ENCODE measurements at places on chromosomes 7 and 10.

- DNase-seq = no peak
These were observed 2.0 kb upstream of the HOXA3 start for GRCh38 chr7:27154369-27154768.

GRCh38 chr7:95469848-95470247, 15.9 kb upstream of the ASB4 start:
- DNase-seq = no peak

- DNase-seq = no peak
These were observed 1.0 kb downstream of the TNS3 start for GRCh38 chr7:47580811-47581331.

- DNase-seq = peak; percentile 41
These were observed 329.5 kb upstream of the MEOX2 start for GRCh38 chr7:16015981-16016380.

DNA sequence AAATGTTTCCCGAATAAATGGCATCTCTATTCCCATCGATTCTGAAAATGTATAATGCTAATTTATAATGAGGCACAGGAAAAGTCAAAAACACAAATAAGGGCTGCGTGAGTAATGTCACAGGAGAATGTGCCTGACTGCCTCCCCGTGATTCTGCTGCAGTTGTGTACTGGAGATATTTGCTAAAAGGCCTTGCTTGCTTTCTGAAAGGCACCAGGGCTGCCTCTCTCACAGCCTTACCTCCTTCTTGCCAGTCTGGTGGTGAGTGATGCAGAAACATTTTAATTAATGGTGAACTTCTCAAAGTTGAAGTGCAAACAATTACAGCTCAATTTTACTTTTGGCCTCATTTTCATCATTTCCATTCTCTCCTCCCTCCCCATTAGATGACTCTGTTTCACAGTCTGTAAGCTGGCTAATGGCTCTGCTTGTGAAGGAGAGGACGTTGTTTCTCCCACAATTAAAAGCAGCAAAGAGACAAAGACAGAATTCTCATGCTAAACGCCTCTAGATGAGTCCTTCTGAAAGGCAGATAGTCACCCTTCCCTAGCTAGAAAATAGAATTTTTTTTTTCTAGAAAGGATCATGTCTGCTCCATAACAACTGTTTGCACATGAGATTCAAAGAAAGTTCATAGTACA, 377.6 kb downstream of the MDFIC start:
- no peak for DNase-seq

GRCh38 chr7:36497775-36498174, 108.1 kb downstream of the ANLN start:
- DNase-seq = no peak

- no peak for DNase-seq
These were observed 475.3 kb upstream of the C7orf33 start for GRCh38 chr7:148115308-148115707.

DNA sequence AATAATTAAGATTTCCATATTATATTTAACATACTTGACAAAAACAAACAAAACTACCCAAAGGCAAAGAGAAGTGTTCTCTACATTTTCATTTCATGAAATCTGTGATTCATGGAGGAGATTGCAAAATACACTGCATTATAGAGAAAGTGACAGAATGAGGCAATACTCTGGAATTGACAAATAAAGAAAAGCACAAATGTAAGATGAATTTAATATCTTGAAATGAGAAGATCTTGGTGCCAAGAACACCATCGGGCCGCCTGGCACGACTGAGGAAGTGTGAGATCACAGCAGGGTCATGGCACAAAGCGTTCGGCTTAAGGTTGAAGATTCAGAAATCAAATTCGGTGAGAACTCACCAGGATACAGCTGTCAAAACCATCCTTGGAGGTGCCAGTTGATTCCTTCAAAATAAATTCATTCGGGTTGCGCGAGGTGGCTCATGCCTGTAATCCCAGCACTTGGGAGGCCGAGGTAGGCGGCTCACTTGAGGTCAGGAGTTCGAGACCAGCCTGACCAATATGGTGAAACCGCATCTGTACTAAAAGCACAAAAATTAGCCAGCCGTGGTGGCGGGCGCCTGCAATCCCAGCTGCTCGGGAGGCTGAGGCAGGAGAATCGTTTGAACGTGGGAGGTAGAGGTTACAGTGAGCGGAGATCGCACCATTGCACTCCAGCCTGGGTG, 174.0 kb upstream of the PFKP start:
- no peak for DNase-seq

DNA sequence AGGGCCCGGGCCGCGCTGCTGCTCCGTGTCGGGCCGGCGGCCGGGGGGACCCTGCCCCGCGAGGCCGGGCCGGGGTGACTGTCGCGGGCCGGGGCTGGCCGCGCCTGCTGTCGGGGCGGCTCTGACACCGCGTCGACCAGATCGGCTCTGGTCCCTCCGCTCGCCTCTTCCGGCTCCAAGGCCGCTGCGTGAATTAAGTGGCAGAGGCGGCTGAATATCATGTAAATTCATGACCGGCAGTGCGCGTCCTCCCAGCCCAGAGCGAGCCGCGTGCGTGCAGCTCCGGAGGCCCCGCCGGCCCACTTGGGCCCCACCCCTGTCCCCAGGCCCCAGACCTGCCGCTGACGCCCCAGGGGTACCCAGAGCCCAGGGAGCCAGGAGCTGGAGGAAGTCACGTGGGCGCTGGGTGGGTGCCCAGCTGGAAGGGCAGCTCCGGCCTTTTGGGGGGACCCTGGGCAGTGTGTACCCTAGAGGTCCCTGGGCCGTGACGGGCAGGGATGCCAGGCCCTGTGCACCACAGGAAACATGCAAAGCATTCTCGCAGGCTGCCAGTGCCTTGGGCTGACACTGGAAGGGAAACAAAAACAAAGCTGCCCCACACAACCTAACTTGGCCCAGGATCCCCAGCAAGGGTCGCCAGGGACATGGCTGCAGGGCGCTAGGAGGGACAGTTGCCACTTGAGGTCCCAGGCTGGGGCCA, 584.0 kb upstream of the MKI67 start:
- DNase-seq = no peak

DNA sequence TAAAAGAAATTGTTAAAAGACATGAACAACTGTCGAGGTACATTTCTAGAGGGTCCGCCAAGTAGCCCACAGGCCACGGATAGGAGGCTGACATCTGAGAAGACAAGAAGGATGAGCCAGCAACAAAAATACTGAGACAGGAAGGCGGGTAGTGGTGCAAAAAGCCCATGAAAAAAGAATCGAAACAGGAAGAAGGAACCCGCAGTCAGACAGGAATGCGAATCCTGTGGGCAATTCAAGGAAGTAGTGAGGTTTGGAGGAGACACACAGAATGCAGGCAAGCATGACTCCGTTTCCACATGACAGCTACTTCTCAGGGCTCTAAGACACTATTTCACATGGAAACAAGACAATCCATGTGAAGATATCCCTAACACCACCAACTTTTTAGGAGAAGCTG, 125.2 kb downstream of the DOCK4 start:
- peak; percentile 32 for DNase-seq

GRCh38 chr10:124236816-124237215, 143.4 kb upstream of the CHST15 start:
- no peak for DNase-seq

DNA sequence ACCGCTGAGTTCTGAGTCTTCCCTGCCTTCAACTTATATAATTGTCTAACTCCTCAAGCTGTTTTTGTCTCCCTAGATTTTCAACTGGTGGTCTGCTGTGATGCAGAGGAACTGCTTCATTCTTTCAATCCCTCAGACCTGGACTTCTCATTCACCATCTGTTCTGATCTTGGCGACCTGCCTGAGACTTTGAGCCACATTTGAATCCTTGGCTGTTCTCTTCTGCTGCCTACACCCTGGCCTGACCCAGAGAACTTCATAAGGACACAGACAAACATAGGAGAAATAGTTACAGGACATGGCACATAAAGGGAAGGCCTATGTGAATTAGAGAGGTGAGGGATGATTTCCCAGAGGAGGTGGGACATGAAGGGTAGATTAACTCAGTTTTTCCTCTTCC, 326.7 kb downstream of the PTEN start:
- peak; percentile 23 for DNase-seq

- no peak for DNase-seq
These were observed 568 bp downstream of the PRSS2 start for GRCh38 chr7:142771353-142771723.

DNA sequence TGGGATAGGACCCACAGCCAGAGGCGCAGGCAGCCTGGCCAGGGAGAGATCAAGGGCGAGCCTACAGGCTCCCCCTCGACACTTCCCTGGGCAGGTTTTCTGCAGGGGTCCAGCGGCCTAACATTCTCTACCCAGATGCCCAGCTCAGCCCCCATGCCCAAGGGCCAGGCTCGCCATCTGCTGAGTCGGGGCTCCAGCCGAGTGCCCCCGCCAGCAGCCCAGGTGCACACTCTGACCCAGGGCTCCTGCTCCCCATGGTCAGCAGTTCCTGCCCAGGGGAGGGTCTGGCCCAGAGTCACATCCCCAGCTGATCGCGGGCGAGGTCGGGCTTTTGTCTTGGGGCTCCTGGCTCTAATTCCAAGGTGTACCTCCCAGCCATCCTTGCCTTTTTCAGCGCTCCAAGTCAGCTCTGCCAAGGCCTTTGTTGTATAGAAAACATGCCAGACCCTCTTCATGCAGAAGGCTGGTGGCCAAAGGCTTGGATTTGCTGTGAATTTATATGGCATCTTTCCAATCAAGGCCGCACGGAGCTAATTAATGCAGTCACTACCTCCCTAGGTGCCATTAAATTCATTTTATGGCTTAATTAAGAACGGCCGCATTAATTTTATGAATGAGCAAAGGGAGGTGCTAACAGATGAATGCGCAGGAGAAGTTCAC, 120.6 kb downstream of the LRRC18 start:
- no peak for DNase-seq

GRCh38 chr7:117184367-117184766, 138.5 kb downstream of the WNT2 start:
- DNase-seq = no peak

DNA sequence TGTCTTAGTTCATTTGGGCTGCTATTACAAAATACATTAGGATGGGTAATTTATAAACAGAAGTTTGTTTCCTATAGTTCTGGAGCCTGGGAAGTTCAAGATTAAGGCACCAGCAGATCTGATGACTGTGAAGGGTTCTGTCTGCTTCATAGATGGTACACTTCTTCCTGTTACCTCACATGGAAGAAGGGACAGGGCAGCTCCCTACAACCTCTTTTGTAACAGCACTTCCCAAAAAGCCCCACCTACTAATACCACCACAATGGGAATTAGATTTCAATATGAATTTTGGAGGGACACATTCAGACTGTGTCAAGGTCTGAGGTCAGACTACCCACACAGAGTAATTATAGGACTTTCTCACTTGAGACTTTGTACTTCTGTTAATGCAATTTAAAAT, 260.3 kb downstream of the ARHGAP12 start:
- DNase-seq = no peak

- no peak for DNase-seq
These were observed 451.7 kb upstream of the TEX47 start for GRCh38 chr7:89247207-89247606.

DNA sequence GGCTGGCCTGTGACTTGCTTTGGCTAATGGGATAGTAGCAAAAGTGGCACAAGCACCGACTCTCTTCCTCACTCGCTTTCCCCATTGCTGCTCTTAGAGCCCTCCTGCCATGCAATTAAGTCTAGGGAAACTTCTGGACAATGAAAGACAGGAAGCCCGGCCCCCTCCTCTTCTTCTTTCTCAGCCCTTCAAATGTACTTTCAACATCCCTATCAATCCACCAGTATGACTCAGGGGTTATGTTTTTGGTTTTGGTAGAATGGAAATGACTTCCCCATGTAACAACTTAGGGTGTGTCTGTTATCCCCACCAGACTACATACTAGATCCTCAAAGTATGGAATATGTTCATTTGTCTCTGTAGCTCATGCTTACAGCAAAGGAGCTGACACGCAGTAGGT, 139.0 kb upstream of the GDF10 start:
- DNase-seq = no peak
